ENCODE measurements at places on chromosomes 16 and 17. TPM values are rescaled to one million over a fixed set of nuclear protein-coding genes. Genes with fewer than 3 reads are reported as not detected.

GRCh38 chr16:66474750-66475199 lies 47.7 kb downstream of the BEAN1 start:
- no peak for DNase-seq

GRCh38 chr17:21464611-21465021 lies 88.5 kb downstream of the KCNJ12 start:
- DNase-seq = no peak

DNA sequence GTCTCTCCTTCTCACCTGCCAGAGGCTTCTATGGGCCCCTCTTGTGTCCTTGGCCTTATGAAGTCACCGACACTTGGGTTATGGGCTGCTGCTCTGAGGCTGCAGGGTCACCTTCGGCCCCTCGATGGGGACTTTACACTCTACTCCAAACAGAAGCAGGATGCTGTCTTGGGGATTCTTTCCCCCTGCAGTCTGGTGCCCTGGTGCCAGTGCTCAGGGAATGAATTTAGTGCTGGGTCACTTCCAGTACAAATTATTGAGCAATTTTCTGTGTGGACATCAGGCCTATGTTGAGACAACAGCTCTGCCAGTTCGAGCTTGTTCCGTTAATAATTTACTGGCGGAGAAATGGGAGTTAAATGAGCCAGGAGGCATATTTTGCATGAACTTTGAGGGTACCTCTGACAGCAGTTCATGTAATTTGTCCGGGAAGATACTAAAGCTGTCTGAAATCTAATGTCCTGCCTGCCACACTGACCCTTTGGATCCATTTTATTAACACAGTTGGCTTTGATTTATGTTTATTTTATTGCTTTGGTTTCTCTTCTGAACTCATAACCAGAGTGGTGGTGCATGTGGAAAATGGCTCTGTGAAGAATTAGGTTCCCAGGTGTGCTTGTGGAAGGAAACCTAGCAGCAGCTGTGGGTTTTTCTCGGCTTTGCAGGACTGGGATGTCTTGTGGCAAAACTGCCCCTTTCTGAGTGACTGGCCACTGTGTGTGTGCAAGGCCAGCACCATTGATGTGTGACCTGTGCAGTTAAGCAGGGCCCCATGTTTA lies 34.1 kb upstream of the DHX8 start:
- no peak for DNase-seq

DNA sequence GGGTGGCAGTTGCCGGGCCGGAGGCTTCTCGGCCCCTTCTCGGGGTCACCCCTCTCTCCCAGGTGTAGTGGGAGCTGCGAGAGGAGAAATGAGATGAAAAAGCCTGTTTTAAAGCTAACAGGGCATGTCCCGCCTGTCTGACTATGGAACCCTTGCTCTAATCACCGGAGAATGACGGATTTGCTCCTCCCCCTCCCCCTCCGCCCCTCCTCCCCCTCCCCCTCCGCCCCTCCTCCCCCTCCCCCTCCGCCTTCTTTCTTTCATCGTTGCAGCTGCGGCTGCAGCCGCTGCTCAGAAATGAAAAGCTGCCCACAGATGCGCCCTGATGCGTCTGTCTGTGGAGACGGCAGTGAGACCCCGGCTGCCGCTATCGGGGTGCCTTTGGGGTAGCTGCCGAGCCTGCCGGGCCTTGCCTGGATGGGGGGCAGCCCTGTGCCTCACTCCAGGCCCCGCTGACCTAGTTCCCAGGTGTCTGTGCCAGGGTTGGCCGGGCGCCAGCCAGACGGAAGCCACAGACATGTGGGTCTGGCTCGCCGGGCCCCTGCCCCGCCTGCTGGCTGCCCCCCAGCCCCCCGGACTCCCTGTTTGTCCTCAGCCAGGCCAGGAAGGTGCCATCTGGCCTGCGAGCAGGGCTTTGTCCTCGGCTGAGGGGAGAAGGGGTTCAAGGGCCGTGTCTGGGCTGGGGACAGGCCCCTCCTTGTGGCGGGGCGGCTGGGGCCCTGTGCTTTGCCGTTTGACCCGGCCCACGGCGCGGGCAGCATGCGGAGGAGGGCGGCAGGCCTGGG lies 37.7 kb downstream of the GINS2 start:
- DNase-seq = no peak

GRCh38 chr16:27245276-27246172 lies 23.0 kb downstream of the NSMCE1 start:
- DNase-seq = peak; percentile 58

DNA sequence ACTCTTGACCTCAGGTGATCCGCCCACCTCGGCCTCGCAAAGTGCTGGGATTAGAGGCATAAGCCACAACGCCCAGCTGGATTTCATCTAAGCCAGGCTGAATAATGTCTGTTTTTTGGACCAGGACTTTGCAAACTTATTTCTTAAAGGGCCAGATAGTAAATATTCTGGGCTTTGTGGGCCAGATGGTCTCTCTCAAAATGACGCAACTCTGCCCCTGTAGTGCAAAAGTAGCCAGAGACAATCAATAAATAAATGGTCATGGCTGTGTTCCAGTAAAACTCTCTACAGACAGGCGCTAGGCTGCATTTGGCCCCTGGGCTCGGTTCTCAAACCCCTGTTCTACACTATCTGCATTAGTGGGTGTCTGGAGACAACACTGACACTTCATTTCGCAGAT lies 121.9 kb upstream of the CDH13 start:
- no peak for DNase-seq

DNA sequence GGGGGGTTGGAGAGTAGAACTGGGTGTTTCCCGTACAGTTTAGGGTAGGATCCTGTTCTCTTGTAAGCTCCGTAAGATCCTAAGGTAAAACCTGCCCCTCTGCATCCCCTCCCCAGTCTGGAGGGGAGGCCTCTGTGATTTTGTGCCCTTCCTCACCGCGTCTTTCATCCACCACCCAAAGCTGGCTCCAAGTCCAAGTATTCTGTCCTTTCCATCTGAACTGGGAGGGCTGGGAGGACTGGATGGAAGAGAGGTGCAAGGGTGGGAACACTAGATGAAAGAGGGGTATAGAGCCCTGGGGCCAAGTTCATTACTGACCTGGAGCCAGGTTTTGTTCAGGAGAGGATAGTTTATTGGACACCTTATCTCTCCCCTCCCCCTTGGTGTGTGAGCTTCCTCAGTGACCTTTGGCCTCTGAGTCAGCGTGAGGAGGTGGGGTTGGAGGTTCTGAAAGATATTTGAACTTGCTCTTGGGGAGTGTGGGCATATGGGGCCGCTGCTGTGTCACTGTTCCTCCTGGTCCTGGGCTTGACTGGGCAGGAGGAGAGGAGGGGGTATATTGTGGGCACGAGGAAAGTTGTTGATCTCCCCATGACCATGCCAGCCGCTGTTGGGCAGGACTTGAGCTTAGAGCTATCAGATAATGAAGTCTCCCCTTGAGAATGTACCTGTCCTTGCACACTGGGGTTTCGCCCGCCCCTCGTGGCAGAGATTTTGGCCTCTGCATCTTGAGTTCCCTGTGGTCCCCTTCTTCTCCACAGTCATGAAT lies 1.6 kb downstream of the LASP1 start:
- peak; percentile 79 for DNase-seq

DNA sequence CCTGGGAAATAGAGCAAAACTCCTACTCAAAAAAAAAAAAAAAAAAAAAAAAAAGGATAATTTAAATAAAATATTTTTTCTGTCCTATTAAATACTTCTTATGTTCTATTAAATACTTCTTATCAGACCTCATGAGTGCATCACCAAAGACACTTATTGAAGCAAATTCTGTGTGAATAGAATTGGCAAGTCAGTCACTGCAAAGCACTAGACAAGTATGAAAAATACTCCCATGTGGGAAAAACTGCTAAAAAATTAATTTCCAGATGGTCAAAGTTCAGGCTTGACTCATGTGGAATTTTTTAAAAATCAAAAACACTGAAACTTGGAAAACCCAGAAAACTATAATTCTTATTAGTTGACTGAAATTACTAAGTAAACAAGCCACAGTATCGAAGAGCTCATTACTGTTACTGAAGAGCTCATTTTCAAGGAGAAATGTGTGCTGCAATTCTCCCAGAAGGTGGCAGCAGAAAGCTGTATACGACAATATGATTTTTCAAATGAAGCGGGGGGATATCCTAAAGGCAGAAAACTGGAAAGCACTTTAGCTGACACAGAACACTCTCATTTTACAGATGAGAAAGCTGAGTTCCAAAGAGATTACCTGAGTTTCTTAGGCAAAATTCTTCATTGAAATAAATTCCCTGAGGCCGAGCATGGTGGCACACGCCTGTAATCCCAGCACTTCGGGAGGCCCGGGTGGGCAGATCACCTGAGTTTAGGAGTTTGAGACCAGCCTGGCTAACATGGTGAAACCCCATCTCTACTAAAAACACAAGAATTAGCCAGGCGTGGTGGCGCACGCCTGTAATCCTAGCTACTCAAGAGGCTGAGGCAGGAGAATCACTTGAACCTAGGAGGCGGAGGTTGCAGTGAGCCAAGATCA lies 15.9 kb upstream of the FBXO47 start:
- DNase-seq = no peak

GRCh38 chr17:19006698-19007097 lies 2.1 kb upstream of the FAM83G start:
- no peak for DNase-seq

- no peak for DNase-seq
Measured at GRCh38 chr17:36900160-36900512, 37.1 kb upstream of the LHX1 start.

GRCh38 chr16:86887416-86887815 lies 309.1 kb downstream of the FOXL1 start:
- peak; percentile 27 for DNase-seq

Gene PTX4
- total RNA-seq = not detected

Measured in upper lobe of right lung (tissue), 1 donor.